Mononuclear cell (primary cell): ENCODE measurements at places on chromosomes 2 and 18. TPM values are rescaled to one million over a fixed set of nuclear protein-coding genes. Genes with fewer than 3 reads are reported as not detected.

The SPATA3 gene
- total RNA-seq, result not detected

The IL36B gene
- total RNA-seq, result not detected

The FAM228A gene
- total RNA-seq, result 0.10 TPM

The THSD7B gene
- total RNA-seq, result not detected

The FAM237A gene
- total RNA-seq, result not detected

The PPP1R1C gene
- not detected for total RNA-seq

The TDRD15 gene
- 0.10 TPM for total RNA-seq

The ATOH8 gene
- 1.3 TPM for total RNA-seq

The TLX2 gene
- 0.10 TPM for total RNA-seq

The ADGRF3 gene
- 0.31 TPM for total RNA-seq

The SMAD7 gene
- total RNA-seq, result 89.7 TPM

The BCL11A gene
- 11.2 TPM for total RNA-seq

The DPP10 gene
- under 0.01 TPM for total RNA-seq
